GF-D8 (cell line): ENCODE measurements at places on chromosomes 7 and 10.

DNA sequence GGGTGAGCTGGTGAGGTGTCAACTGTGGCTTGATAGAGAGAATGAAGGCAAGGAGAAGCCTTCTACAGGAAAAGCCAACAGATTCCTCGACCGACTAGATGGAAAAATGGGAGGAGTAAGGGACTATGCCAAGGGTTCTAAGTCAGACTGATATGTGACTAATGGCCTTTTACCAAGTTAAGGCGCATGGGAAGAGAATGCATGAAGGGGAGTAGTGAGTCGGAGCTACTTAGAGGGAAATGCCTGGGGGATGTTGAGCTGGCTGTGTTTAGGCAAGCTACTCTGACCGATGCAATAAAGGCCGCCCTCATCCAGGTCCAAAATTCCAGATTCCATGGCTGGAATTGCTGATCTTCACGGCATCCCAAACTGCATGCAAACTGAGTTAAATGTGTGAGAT, 48.2 kb downstream of the APBB1IP start:
- DNase-seq, result no peak

DNA sequence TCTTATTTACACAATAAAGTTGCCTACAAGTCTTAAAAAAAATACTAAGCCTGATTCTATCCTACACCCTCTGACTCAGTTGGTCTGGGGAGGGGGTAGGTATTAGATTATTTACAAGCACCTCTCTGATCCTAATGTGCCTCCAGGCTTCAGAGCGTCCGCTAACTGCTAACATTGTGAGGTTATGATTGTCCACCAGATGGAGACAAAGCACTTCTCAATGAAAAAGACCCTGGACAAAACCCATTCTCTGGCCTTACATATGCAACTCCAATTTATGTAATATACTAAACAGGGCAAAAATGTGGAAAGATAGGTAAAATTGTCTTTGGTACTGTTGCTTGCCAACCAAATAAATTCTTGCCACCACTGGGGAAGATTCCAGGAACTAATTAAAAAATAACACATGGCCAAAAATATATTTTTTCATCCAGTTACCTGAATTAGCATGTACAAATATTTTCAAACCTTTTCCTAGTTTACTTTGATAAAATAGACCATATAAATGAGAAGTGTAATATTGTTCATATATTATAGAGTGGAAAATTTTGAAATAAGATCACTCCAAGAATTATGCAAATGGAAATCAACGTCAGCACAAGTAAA, 92.4 kb downstream of the KIF20B start:
- peak; percentile 18 for DNase-seq

DNA sequence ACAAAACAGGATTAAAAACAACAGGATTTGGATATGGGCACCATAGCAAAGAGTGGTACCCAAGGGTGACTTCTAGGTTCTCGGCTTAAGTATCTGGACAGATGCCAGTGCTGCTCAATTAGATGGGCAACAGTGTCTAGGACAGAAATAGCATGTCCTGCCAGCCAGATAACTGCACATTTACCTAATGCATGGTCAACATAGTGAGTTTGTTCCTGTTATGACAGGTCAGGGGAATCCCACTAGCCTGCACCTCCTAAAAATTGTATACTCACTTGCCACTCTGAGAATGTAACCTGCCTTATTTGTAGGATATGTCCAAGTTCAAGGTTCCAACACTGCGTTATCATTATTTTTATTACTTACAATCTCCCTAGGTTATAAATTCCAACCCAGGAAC, 471.7 kb downstream of the GRM8 start:
- no peak for DNase-seq

DNA sequence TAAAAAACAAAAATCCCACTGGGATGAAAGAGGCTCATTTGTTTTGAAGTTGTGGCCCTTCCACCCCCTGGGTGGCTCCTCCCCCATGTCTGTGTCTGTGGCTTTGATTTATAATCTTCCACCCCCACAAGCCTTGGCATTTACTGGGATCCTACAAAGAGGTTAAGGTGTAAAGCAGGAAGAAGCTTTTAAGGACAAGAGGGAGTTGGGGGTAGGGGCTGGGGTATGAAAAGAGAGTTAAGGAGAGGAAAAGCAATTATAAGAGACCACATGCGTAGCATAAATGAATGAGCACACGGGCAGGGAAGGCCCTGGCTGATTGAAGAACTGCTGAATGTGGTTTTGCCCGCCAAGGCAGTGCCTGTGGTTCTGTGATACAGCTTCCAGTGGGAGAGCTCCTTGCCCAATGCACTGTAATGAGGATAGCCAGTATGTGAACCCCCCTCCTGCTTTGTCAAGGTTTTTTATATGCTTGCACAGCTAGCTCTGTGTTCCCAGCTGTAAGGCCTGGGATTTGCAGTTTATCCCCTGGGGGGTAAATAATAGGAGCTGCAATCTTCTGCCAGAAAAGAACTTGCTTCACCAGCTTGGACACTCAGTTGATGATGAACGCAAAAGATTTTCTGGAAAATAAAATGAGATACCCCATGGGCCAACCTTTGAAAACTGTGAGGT, 34.7 kb upstream of the KMT2E start:
- no peak for DNase-seq

DNA sequence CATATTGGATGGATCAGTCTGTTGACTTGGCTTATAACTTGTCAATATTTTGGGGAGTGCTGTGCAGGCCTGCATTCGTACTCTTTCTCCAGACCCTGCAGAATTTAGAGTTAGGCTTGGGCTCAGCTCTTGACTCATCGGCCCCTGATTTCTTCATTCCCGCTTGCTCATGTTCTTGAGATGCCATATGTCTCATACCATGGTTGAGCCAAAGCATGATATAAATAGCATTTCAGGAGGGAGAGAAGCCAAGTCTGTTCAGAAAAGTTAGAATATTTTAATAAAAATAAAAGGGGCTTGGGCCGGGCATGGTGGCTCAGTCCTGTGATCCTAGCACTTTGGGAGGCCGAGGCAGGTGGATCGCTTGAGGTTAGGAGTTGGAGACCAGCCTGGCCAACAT, 898.1 kb downstream of the TYW1 start:
- DNase-seq, result no peak

DNA sequence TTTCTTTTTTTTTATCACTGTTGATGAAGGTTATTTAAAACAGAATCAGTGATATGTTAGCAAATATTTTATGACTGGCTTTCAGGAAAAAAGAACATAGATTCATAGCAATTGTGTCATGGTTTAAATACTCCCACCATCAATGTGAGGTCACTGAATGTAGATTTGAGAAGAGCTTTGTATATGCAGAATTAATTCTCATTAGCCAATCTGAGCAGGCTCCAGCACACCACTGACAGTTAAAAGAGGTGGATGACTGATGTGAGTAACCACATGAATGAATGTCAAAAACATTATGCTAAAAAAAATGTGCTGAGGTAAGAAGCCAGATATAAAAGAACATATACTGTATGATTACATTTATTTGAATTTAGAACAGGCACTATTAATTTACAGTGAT, 174.8 kb upstream of the KAT6B start:
- no peak for DNase-seq

- DNase-seq, result no peak
Observed at GRCh38 chr7:116583653-116584052, 58.8 kb downstream of the CAV1 start.

- DNase-seq, result peak; percentile 100
Observed at GRCh38 chr7:157490465-157490912, 153.7 kb downstream of the DNAJB6 start.

- DNase-seq, result no peak
Observed at GRCh38 chr10:13563481-13564445, 23.0 kb upstream of the PRPF18 start.

DNA sequence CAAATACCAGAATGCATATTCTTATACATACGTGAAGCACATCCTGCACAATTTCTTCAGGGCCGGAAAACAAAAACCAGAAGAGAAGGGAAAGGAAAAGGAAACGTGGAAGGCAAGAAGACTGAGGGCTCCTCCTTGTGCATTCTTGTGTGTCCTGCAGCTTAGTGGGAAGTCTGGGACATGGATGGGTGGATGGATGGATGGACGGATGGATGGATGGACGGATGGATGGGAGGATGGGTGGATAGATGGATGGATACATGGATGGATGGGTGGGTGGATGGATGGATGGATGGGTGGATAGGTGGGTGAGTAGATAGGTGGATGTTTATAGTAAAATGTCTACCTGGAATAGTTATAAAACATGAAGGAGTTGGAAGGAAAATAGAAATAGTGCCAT, 30.8 kb upstream of the SLC35B4 start:
- DNase-seq, result no peak

- DNase-seq, result no peak
Observed at GRCh38 chr10:45997557-45997956, 25.3 kb downstream of the TIMM23 start.

- DNase-seq, result peak; percentile 57
Observed at GRCh38 chr10:114131094-114131493, 42.9 kb downstream of the CCDC186 start.
